Type B pancreatic cell (in vitro differentiated cells): ENCODE measurements at places on chromosomes 12 and 14.

DNA sequence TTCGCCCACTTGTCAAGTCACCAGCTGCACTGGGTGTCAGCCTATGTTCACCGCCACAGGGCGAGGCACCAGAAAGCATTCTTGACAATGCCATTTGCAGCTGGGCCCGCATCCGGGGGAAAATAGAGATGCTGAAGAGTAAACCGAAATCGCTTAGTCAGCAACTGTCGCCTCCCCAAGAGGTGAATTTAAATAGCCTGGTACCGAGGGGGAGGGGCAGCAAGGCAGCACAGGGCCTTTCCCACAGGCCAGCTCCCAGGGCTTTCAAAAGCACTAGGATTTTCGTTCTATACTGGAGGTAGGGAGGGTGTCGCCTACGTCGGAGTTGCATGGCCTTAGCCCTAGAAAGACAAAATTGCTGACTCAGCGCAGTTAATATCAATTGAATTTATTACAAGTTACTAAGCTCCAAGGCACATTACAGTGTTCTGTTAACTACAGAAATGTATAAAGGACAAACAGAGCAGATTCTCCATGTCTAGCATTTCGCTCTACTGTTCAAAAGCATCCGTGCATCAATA is 4.3 kb downstream of the IRF2BPL start:
- no peak for DNase-seq

DNA sequence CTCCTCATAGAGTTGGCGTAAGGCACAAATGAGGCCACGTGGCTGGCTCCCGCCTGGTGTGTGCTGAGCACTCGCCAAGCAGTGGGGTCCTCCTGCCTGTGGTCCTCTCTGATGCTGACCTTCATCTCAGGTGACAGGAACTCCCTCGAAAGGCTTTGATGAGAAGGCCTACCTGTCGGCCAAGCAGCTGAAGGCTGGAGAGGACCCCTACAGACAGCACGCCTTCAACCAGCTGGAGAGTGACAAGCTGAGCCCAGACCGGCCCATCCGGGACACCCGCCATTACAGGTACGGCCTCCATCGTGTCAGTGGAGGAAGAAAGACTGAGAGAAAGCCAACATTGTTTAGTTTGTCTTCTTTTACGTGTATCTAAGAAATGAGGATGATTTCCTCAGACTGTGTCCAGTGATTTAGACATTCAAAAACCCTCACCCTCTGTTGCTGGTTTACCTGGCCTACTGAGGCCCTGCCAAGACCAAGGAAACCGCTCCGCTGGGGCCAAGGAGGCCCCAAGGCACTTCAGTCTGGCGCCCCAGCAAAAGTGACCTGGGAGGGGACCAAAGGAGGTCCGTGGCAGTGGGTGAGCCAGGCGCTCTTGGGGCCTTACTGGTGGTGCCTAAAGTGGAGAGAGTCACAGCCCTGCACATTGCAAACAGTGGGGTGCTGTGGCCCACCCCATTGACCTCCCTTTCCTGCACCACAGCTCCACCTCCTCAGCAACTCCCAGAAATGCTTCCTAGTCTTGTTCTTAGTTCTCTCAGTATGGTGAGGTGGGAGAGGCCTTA is 60.8 kb downstream of the GALNT16 start:
- peak; percentile 54 for DNase-seq

DNA sequence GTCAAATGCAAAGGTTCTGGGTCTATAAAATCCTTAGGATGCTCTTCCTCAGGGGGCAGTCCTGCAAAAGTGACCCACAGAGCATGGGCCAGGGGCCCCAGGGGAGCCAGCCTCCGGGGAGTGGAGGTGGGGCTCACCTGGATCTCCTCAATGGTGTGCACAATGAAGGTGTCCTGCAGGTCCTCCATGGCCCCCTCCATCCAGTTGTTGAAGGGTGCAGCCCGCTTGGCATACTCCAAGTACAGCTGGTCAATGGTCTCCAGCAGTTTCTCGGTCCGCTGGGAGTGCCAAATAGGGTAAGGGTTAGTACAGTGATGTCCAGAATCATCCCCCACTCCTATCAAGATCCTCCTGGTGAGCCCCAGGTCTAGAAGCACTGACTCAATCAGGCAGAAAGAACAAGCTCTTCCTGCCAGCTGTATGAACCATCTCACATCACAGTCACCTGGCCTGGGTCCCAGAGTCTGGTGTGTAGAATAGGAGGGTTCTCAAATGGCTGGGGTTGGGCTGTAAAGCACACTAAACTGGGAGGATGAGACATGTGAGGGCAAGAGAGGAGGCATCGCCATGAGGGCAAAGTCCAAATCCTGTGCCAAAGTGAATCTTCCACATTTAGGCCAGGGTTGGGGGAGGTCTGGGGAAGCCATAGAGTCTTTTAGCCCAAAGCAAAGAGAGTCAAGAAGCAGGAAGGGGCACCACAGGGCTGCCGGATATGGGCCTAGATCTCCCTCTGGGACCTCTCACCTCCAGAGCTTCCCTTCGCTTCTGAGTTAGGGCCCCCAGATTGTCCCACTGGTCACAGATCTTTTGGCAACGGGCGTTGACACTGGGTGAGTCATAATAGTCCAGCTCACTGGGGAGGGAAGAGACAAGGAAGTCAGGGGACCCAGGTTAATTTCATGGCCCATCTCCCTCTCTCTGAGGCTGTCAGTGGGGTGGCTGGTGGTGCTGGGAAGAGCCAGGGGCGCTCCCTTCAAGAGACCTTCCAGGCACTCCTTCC is 91.5 kb upstream of the ZFP36L1 start:
- DNase-seq: no peak

DNA sequence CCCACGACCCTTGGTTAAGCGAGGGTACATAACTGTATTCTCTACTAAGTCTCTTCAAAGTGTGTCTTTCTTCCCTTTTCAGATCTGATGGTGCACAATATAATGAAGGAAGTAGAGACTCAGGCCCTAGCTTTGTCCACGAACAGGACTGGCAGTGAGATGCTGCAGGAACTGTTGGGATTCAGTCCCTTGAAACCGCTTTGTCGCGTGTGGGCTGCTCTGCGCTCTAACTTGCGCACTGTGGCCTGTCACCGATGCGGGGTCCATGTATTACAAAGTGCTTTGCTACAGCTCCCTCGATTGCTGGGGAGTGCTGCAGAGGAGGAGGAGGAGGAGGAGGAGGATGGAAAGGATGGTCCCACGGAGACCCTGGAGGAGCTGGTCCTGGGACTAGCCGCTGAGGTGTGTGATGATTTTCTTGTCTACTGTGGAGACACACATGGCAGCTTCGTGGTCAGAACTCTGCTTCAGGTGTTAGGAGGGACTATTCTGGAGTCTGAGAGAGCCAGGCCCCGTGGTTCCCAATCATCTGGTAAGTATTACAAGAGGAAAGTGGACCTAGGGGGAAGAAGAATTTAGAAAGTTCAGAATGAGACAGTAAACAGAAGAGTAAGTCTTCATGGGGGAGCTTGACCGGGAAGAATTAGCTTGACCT is 803 bp downstream of the NOP9 start:
- DNase-seq: no peak

- DNase-seq: no peak
Observed at GRCh38 chr12:75815756-75816155, 215.8 kb downstream of the PHLDA1 start.

- DNase-seq: no peak
Observed at GRCh38 chr12:100661300-100661951, 87.9 kb downstream of the GAS2L3 start.

GRCh38 chr14:24463884-24464785 is 21.6 kb upstream of the SDR39U1 start:
- DNase-seq: no peak

- DNase-seq: no peak
Observed at GRCh38 chr12:130706885-130707570, 9.1 kb downstream of the RIMBP2 start.

GRCh38 chr14:30708157-30708556 is 86.0 kb downstream of the SCFD1 start:
- DNase-seq: no peak

DNA sequence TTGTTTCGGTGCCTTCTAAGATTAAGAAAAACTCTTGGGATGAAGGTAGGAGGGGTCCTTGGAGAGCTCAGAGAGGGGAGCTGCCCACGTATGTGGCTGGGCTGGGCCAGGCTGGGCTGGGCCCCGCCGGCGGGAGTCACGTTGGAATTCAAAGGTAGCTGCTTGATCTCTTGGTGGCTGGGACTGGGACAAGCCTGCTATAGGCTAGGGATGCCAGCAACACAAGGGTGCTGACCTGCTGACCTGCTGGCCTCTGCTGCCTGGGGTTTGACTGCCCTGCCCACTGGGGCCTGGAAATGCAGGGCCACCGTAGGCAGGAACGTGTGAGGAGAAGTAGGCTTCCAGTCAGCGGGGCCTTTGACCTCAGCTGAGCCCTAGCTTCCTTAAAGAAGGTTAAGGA is 52.8 kb upstream of the GTF2A1 start:
- no peak for DNase-seq

- no peak for DNase-seq
Observed at GRCh38 chr14:65351493-65352194, 60.9 kb upstream of the FUT8 start.

DNA sequence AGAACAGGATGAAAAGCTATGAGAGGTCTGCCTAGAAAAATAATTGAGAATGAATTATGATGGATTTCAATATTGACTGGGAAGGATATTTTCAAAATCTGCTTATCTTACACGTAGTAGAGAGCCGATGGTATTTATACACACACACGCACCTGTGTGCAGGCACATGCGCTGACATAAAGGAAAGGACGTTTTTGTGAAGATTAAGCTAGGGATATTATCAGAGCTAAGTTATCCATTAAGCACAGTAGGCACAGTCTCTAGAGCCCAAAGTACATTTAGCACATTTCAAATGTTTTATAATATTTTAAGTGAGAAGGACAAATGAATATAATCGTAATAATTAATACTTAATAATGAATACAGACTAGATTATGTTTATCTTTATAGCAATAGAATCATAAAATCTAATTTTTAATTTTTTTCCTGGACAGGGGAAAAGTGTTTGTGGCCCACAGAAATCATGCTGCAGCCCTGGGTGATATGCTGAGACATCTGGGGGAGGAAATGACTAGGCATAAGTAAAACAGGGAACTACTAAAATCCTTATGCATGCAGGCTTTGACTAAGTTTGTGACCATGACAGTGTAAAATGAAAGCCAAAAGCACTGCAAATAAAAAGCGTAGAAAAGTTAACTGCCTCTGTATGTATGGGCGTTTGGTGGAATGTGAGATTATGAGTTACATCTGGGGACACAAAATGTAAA is 146.1 kb downstream of the KITLG start:
- no peak for DNase-seq

DNA sequence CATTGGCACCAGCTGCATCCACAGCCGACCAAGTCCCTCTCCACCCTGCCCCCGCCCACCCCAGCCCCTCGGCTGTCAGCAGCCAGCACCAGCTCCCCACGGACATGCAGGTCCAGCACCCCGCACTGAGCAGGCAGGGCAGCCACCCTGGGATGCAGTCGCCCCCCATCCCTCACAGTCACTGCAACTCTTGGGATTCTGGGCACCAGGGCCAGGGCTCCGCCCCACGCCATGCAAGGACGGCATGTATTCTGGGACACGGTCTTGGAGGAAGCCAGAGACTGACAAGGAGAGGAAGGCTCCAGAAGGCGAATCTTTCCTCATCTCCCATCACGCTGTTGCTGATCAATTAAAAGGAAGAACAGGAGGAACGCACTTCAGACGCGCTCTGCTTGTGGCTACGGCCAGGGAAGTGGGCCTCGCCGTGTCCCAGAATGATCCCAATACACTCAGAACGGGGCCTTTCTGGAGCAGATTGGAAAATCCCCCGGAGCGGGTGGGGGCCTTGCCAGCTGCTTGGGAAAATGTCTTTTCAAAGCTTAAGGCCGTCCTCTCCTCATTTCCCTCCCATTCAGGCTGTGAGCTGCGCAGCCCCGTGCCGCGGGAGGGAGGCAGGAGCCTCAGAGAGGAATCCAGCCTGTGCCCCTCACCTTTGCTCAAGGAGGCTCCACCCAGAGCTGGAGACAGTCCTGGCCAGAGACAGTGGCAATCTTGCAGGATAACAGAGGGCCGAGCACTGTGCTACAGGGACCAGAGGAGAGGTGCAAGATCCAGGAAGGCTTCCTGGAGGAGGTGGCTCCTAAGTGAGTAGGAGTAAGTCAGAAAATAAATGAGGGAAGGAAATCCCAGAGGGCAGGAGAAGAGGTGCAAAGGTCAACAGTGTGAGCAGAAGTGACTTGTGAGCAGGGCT is 54.1 kb upstream of the DIO3 start:
- no peak for DNase-seq

DNA sequence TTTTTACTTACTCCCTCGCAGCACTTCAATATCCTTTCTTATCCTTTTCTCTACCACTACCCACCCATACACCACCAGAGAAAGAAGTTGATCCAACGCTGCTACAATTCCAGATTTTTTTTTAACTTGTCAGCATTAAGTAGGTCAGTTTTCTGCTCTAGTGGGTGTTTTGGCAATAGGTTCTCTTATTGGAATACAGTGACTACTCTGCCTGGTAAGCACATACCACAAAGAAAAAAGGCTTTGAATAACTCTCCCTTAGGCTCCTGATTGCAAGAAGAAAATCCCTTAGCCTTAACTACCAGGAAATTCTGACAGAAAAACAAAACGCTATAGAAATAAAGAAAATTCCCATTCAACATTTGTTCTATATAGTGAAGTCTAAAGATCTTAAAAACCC is 72.0 kb downstream of the NUMB start:
- no peak for DNase-seq

GRCh38 chr12:83057436-83057835 is 370.7 kb downstream of the TMTC2 start:
- DNase-seq: no peak

- peak; percentile 27 for DNase-seq
Observed at GRCh38 chr14:94124582-94125377, 4.6 kb downstream of the IFI27L2 start.

- DNase-seq: no peak
Observed at GRCh38 chr12:109777544-109777943, 55.7 kb downstream of the TRPV4 start.

DNA sequence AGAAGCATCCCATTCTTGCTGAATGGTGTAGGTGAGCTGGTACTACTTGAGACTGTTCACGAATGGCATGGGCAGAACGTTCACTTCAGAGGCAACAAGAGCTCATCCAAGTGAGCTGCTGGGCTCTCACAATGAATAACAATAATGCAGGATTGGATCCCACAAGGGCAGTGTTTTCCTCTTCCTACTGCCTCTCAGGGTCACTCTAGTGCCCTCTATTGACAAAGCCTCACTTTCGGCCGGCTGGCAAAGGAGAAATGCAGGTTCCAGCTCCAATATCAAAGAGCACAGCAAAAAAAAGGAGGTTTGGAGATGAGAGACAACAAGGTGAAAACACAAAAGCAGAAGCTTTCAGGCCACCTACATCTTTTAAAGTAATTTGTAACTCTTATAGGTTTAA is 74.6 kb upstream of the MYF6 start:
- no peak for DNase-seq

- DNase-seq: no peak
Observed at GRCh38 chr12:113116875-113117274, 18.7 kb downstream of the RASAL1 start.

- no peak for DNase-seq
Observed at GRCh38 chr14:102297436-102298170, 7.4 kb downstream of the MOK start.

- DNase-seq: no peak
Observed at GRCh38 chr12:94710933-94711332, 60.6 kb upstream of the TMCC3 start.

DNA sequence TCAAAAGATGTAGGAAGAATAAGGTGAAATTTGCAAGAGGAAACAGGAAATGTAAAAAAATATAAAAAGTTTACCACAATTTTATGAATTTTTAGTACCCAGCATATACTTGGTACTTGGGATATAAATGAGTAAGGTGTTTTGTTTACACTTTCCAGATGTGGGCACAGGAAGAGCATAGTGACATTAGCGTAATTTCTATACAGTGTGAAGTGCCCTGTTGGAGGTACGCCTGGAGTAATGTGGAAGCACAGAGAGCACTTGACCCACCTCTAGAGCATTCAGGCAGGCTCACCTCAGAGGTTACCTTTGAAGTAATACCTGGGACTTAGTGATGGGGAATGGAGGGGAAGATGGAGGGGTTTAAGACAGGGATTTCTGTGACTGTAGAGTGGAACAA is 89.5 kb downstream of the AEBP2 start:
- DNase-seq: no peak
